ENCODE measurements at places on chromosomes 13 and 19. TPM values are rescaled to one million over a fixed set of nuclear protein-coding genes. Genes with fewer than 3 reads are reported as not detected.

DNA sequence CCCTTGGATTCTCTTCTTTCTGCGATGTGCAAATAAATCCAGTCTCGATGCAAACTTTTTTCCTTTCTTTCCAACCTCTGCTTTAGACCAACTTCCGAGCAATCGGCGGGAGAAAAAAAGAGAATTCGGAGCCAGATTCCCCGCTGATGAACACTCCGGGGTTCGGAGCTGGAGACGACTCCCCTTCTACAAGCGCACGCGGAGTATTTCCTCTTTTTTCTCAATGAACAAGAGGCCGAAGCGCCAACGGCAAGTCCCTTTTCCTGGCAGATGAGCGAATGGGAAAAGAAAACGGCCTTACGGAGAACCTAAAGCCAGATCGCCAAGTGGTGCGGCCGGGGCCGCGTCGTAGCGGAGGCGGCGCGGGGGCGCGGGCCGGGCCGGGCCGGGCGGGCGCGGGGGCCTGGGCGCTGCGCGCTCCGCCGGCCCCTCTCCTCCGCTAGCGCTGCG lies 250 bp downstream of the SPRY2 start:
- no peak for DNase-seq

- DNase-seq, result no peak
Observed at GRCh38 chr19:12800466-12800770, 1.2 kb downstream of the PRDX2 start.

DNA sequence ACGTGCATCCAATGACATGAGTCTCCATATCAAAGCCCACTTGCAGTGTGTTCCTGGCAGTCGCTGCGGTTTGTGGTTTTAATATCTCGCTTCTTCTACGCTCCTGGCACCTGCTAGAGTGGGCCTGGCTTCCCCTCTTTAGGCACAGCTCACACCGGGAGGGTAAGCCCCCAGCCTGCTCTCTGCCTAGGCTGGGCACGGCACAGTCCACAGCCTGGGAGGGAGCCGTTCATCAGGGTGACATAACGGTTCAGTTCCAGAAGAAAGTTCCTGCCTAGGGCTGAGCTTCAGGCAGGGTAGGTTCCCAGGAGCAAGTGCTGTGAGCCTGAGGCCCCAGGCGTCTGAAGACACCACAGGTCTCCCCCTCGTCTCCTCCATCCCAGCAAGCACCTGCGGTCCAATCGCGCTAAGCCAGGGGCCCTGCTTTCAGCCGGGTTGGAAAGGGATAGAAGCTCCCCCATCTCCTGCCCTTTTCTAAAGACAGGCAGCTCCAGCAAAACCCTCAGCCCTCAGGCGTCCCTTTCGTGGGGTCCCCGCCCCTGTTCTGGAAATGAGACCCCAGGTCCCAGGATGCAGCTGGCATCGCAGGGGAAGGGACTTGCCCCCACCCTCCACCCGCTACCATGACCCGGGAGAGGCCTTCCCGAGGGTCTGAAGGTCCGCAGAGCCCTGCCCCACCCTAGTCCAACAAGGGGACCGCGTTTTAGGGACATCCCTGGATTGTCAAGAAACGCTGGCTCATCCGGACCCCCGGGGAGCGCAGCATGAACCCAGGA lies 121.6 kb upstream of the ZNF507 start:
- DNase-seq, result peak; percentile 15

GRCh38 chr13:76886292-76887075 lies at the start of gene KCTD12:
TSS of gene KCTD12 (minus strand) at chr13:76886405. CDS start at chr13:76886148, 257 bp downstream.
- peak; percentile 73 for DNase-seq

DNA sequence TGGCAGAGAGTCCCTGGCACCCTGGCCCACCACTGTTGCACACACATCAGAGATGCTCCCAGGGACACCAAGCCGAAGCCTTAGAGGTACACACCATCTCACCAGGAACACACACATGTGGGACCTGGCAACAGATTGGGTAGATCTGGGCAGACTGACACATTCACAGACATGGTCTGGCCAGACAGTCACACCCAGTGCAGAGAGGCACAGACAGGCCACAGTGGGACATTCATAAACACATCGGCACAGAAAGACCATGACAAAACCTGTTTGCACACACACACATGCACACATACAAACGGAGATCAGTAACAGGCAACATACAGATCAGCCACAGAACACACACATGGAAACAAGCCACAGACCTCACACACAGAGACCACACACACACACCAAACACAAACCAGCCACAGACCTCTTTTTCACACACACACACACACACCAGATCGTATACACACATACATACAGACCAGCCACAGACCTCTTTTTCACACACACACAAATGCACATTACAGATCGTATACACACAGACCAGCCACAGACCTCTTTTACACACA lies 6.3 kb upstream of the JUNB start:
- DNase-seq, result peak; percentile 39

GRCh38 chr13:51576754-51577153 lies 7.5 kb upstream of the WDFY2 start:
- no peak for DNase-seq

DNA sequence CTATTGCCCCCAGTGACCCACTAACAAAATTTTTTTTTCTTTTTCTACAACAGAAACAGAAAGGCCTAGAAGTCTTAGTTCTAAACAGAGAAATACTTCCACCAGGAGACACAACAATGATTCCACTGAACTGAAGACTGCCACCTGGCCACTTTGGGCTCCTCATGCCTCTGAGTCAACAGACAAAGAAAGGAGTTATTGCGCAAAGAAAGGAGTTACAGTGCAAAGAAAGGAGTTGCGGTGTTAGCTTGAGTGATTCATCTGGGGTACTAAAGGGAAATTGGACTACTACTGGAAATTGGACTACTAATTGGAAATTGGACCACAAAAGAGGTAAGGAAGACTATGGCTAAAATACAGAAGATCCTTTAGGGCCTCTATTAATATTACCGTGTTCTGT lies 116.6 kb downstream of the PCDH17 start:
- DNase-seq, result no peak

DNA sequence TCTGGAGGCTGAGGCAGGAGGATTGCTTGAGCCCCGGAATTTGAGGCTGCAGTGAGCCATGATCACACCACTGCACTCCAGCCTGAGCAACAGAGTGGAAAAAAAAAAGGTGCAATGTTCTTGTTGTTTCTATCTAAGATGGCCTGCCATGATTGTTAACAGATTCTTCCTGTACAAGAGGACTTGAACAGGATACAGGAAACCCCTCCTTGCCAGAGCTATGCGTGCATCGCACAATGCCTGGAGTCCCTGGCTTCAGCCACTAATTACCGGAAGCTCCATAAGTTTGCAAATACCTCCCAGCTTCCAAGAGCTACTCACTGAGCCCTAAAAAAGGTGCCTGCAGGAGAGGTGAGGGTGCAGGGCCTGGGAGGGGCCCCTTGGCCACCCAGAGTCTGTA lies 13.1 kb upstream of the HIF3A start:
- DNase-seq, result no peak

GRCh38 chr19:49120325-49120683 lies 960 bp downstream of the PPFIA3 start:
- DNase-seq, result no peak

- peak; percentile 17 for DNase-seq
Observed at GRCh38 chr19:57465680-57466381, 8.9 kb upstream of the VN1R1 start.

- no peak for DNase-seq
Observed at GRCh38 chr19:48491793-48492123, 19.9 kb downstream of the LMTK3 start.

DNA sequence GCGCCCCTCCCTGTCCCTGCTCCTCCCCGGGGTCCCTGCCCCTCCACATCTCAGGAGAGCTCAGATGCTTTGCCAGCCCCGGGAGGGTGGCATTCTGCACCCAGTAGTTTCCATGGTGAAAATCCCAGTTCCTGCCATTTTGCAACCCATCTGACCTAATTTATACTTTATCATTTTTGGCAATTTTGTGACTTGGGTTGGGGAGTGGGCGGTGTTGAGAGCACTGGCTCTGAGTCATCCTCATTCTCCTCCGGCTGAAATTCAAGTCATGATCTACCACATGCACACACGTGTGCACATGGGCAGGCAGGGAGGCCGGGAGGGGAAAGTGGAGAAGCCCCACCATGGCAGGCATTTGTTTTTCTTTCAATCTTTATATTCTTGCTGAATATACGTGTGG lies 208.6 kb downstream of the URI1 start:
- no peak for DNase-seq

GRCh38 chr13:99467764-99468163 lies 33.5 kb upstream of the TM9SF2 start:
- DNase-seq, result no peak

GRCh38 chr19:57675881-57676280 lies 5.9 kb upstream of the ZNF551 start:
- DNase-seq, result no peak

GRCh38 chr13:75368167-75368566 lies 113.8 kb downstream of the TBC1D4 start:
- no peak for DNase-seq

- DNase-seq, result peak; percentile 69
Observed at GRCh38 chr19:19732579-19733501, at the start of gene ZNF14. TSS of gene ZNF14 (minus strand) at chr19:19733112. CDS start at chr19:19732958, 154 bp downstream.

GRCh38 chr13:111480976-111481375 lies 160.5 kb downstream of the TEX29 start:
- no peak for DNase-seq

- peak; percentile 35 for DNase-seq
Observed at GRCh38 chr19:17687857-17688784, at the start of gene UNC13A. TSS of gene UNC13A (minus strand) at chr19:17688354. CDS start at chr19:17688199, 155 bp downstream.

GRCh38 chr13:46202188-46202795 lies 9.4 kb upstream of the LRRC63 start:
- DNase-seq, result peak; percentile 35

DNA sequence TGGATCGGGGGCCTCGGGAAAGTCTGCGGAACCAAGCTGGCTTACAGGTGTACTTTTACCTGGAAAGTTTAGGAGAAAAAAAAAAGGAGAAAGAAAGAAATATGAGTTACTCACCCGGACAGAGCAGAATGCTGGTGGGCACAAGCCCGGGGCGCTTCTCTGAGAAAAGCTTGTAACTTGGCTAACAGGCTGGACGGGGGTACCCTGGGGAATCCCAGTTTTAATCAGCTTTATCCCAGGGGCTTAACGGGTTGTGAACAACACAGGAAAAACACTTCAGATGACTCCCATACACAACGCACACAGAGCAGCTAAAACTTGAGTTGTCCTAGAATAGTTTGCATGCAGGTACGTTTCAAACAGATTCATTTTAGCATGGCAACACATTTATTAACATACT lies 37.3 kb downstream of the KLF2 start:
- no peak for DNase-seq

DNA sequence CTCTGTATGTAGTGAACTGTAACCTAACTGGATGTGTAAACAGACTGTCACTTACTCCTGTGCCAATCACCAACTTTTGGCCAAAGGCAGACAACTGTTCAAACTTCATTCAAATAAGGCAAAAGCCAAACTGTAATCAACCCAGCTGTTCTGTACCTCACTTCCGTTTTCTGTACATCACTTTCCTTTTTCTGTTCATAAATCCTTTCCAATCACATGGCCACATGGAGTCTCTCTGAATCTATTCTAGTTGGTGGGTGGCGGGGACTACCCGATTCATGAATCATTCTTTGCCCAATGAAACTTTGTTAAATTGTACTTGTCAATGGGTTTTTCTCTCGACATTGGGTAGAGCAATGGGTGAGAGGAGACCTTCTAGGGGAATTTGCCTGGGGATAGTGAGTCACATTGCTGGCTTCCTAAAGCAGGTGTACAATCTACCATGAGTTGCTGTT lies 178.3 kb upstream of the RFC3 start:
- DNase-seq, result no peak

GRCh38 chr13:41137241-41137640 lies 4.6 kb upstream of the KBTBD6 start:
- no peak for DNase-seq

GRCh38 chr19:397941-398706 lies 10.8 kb downstream of the C2CD4C start:
- no peak for DNase-seq

ZNF439 gene
- polyA plus RNA-seq, result 6.1 TPM

FAM83E gene
- not detected for polyA plus RNA-seq

RDH8 gene
- polyA plus RNA-seq, result not detected

SPINT2 gene
- polyA plus RNA-seq, result 139 TPM

CEACAM4 gene
- polyA plus RNA-seq, result not detected

FGF21 gene
- polyA plus RNA-seq, result not detected

Data from naive thymus-derived CD4-positive, alpha-beta T cell (primary cell).